Vagina (tissue), 2 donors: ENCODE measurements at places on chromosomes 5 and 9. TPM values are rescaled to one million over a fixed set of nuclear protein-coding genes. Genes with fewer than 3 reads are reported as not detected.

GABBR2 gene
- not detected for total RNA-seq

AQP3 gene
- 868 TPM for total RNA-seq

MED27 gene
- total RNA-seq = 17.7 TPM

GRCh38 chr5:123937230-123937629 lies 425.3 kb downstream of the CSNK1G3 start:
- DNase-seq = no peak

DNA sequence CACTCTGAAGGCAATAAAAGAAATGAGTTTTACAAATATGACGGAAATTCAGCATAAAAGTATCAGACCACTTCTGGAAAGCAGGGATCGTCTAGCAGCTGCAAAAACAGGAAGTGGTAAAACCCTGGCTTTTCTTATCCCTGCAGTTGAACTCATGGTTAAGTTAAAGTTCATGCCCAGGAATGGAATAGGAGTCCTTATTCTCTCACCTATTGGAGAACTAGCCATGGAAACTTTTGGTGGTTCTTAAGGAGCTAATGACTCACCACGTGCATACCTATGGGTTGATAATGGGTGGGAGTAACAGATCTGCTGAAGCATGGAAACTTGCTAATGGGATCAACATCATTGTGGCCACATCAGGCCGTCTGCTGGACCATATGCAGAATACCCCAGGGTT lies 93.5 kb upstream of the RGMB start:
- DNase-seq = no peak

DNA sequence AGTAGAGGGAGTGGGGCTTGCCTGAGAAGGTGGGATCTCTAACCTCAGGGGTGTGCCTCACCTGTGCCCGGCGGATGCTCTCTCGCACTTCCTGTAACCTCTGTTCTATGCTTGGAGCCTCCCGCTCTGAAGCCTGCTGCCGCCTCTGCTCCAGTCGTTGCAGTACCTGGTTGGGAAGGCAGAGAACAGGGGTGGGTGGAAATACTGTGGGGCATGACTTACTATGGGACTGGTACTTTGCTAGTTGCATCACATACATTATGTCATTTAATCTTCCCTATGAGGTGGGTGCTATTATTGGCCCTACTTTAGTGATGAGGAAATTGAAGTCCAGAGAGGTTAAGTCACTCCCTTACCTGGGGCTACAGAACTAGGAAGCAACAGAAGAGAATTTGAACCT lies 5.2 kb downstream of the FCHSD1 start:
- no peak for DNase-seq

DNA sequence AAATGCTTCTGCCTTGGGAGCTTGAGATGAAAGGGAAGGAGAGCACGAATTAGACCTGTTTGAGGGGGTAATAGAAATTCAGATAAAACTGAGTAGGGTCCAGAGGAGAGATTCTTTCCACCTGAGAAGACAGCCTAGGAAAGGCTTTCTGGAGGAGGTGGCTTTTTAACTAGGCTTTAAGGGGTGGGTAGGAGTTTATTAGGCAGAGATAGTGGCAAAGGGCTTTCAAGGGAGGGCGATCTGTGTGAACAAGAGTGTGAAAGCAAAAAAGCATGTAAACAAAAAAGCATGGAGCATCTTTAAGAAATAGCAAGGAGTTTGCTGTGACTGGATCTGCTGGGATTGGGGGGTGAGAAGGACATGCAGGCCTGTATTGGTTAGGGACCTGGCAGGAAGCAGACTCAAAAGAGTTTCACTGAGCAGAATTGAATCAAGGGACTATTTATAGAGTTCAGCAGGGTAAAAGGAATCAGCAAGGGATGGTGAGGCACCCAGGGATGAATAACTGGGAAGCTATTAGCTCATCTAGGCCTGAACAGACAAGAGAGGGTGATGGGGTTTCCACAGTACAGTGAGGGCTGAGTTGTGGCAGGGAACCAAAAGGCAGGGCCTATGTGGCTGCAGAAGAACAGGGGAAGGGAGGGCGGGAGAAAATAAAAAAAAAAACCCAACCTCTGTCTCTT lies 18.8 kb downstream of the SLC1A1 start:
- DNase-seq = no peak

NOL6 gene
- total RNA-seq = 25.3 TPM

STKLD1 gene
- not detected for total RNA-seq

DNA sequence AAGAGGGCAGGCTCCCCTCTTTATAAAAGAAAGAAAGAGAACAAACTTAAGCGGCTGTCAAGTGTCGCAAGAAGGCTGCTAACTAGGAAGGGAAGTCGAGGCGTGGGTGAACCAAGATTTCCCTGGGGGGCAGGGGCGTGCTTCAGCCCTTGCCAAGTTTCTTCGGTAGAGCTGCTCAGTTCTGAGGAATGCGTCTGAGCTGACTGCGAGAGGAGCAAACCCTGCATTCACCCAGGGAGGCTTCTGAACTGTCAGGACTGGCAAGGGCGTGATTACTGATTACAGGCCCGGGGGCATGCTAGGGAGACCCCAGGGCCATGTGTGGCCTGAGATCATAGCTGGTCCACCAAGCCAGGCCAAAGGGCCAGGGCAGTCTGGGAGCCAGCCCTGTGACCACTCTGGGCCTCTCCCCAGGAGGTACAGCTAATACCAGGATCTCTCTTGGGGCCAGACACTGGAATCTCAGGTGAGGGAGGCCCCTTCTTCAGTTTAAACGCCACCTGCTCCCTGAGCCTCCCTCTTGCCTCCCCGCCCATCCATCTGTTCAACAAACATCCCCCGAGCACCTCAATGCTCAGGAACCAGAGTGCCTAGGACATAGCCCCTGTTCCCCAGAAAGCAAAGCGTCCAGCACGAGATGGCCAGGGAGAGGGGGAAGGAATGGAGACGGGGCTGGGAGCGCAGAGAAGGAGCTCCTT lies 30.9 kb downstream of the SARDH start:
- DNase-seq = no peak

DNA sequence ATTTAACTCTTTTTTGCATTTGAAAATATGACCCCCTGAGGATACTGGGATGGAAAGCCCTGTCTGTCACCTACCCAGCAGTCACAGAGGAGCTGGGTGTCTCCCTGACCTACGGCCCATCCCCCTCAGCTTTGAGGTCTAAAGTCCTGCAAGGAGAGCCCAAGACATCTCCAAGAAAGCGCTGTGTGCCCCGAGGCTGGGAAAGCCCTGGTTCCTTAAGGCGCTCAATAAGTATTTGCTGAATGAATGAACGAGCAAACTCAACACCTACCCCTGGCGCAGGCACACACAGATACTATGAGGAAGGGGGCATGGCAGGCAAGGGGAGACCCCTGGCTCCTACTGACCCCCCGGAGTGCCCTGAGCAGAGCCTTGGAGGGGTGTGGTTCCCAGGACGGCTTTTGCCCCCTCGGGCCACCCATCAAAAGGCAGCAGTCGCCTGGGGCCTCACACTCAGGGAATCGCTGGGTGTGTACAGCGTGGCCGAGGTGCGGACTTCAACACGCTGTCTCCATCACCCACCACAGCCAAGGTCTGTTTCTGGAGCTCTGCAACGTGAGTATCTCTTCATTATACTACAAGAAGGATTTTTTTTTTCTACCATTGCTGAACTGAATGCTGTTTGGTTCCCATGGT lies 211.6 kb downstream of the ERCC6L2 start:
- DNase-seq = no peak

DNA sequence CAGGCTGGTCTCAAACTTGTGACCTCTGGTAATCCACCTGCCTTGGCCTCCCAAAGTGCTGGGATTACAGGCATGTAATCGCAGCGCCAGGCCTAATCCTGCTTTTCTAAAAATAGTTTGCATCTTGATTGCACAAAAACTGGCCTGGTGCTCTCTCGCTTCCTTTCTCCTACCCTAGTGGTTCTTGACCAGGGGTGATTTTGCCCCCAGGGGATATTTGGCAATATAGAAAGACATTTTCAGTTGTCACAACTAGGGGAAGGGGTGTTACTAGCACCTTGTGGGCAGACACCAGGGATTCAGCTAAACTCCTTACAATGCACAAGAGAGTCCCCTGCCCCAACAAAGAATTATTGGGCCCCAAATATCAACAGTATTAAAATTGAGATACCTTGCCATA lies 139.8 kb downstream of the DROSHA start:
- DNase-seq = no peak

DNA sequence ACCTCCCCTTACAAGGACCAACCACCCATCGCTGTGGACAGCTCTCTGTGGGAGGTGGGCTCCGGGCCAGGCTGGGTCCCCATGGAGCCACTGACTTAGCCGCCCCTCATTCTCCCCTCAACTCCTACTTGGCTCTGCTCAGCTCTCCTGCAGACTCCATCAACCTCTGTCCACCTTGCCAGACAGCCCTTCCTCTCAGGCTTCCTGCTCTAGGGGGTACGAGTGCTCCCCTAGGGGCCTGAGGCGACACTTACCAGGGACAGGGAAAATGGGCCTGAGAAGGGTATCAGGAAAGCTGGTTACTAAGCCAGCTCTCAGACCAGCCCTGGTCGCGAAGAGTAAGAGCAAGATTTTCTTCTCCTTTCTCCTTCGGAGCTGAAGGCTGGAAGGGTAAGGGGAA lies 43.9 kb downstream of the SHB start:
- DNase-seq = no peak

- DNase-seq = no peak
Measured at GRCh38 chr5:90562341-90562740, 3.7 kb downstream of the ADGRV1 start.

GRCh38 chr5:18314192-18314778 lies 680.0 kb downstream of the TAF11L14 start:
- no peak for DNase-seq

- no peak for DNase-seq
Measured at GRCh38 chr5:40828021-40828631, 6.9 kb downstream of the RPL37 start.

DNA sequence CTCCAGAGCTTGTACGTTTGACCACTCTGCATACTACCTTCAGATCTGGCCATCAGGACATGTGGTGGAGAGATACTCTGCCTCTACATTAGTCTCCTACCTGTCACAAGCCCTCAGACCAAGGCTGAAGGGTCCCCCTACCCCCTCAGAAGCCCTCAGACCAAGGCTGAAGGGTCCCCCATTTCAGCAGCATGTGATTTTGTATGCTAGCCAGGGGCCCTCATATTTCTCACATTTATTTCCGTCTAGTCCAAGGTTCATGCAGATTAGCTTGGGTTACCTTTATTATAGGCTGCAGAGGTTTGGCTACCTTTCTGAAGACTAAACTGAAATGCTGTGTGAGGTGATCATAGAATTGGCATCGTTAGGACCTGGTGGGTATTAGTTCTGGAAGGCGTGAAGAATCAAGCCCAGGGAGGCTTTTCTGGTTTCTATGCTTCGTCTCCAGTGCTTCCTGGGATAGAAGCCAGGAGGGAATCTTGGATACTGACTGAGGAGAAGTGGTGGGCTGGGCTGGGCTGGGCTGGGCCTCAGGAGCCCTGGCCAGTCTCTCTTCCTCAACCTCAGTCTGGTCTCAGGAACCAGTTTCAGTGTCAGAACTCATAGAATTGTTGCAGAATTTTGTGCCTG lies 2.8 kb downstream of the SMIM32 start:
- DNase-seq = no peak

DNA sequence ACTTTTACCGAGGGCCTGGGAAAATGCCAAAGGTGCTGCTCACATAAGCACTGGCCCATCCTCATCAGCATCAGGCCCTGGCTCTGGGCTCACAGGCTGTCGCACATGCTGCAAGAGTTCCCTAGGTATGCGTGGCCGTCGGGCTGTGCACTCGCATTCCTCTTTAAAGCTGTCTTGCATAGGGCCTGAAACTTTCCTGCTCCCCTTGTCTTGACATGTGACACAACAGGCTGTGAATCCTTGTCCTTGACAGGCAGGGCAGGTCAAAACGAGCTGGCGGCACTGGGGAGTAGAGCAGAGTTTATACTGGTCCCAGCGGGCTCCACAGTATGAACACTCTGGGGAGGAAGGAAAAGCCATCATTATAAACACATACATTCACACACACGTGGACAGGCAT lies 30.7 kb downstream of the TSTD2 start:
- DNase-seq = no peak

SH3RF2 gene
- total RNA-seq = 48.4 TPM

PCDHGB3 gene
- total RNA-seq = 5.4 TPM

TNFSF8 gene
- total RNA-seq = 4.2 TPM

- no peak for DNase-seq
Measured at GRCh38 chr9:124082622-124083021, 71.1 kb downstream of the LHX2 start.

SPATA31A3 gene
- not detected for total RNA-seq

DNA sequence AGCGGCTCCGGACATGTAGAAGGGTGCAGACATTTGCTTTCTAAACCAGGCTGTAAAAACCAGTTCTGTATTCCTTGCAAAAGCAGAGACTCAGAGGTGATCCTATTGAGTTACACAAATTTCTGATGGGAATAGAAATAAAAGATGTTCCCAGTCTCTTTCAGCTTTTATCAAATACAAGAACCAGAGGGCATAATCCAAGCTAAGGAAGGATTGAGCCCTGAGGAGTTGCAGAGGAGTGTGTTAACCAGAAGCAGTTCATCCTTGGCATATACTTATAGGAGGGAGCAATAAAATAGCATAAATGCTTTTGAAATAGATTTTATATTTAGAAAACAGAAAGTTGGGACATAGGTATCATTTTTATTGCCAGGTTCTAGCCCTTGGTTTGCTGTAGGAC lies 75.3 kb downstream of the KIF4B start:
- no peak for DNase-seq

- no peak for DNase-seq
Measured at GRCh38 chr5:173780235-173781234, 107.6 kb upstream of the CPEB4 start.

- no peak for DNase-seq
Measured at GRCh38 chr9:84754461-84754860, 84.9 kb downstream of the NTRK2 start.

- DNase-seq = no peak
Measured at GRCh38 chr5:167284222-167284890, 1007.1 kb upstream of the WWC1 start.

OSMR gene
- total RNA-seq = 69.0 TPM

PDCD1LG2 gene
- total RNA-seq = 1.2 TPM

CCL27 gene
- not detected for total RNA-seq

DNA sequence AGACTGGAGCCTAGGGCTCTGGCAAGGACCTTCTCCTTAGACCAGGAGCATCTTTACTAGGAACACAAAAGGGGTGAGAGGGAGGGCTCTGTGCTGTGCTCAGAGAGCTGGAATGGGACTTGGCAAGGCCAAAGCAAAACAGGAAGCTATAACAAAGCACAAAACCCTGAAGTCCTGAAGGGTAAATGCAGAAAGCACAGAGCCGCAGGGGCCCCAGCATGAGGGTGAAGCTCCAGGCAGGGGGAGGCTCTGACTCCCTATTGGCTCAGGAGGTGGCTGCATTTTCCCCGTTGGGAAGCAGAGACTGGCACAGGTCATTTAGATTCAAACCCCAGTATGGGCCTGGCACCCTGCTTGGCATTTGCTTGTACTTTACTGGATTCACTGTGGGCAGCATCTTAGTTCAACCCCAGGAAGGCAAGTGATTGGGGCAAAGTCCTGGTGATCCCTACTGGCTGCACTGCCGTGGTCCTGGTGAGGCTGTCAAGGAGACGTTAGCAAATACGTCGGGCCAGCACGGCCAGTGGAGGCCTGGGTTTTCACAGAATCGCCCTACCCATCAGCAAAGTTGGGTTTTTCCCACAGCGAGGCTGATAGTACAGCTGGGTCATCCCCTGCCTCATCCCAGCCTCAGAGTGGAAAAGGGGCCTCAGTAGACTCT lies 46.3 kb downstream of the GGTA1 start:
- DNase-seq = no peak

GRCh38 chr5:181173420-181174342 lies 26.3 kb downstream of the OR2V2 start:
- no peak for DNase-seq
